ENCODE measurements at places on chromosomes 7 and 10. TPM values are rescaled to one million over a fixed set of nuclear protein-coding genes. Genes with fewer than 3 reads are reported as not detected.

GRCh38 chr7:45435846-45436245 lies 138.3 kb upstream of the ADCY1 start:
- no peak for DNase-seq
- H3K27ac ChIP-seq, result no peak overlapping the region
- H3K36me3 ChIP-seq, result no peaks in the 10 kb centered on the region
- no peaks in the 10 kb centered on the region for H3K4me1 ChIP-seq

DNA sequence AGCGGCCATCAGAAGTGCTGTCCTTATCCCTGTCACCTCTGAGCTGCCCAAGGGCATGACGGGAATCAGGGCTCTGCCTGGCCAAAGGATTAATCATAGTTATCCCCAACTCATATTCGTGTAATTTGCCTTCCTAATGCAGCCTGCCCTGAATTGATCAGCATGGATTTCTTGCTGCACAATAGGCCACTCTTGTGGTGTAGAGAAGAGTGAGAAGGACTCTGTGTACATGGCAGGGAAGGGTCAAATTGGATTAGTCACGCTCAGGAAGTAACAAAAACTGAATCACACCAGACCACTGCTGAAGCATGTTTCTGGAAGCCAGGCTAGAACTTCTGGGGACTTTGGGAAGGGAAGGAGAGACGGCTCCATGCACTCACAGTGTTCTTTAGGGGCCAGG lies 227.0 kb downstream of the BUB3 start:
- H3K4me3 ChIP-seq, result no peak overlapping the region
- H3K27ac ChIP-seq, result no peak overlapping the region
- DNase-seq, result no peak
- no peaks in the 10 kb centered on the region for H3K27me3 ChIP-seq
- H3K4me1 ChIP-seq, result no peaks in the 10 kb centered on the region
- no peaks in the 10 kb centered on the region for H3K36me3 ChIP-seq

Gene FBXL13
- 0.62 TPM for total RNA-seq

Gene STRIP2
- total RNA-seq, result 21.0 TPM

Gene IFIT5
- 6.5 TPM for total RNA-seq

Gene PDE6C
- not detected for total RNA-seq

GRCh38 chr10:116470071-116470470 lies 42.4 kb downstream of the PNLIPRP3 start:
- no peaks in the 10 kb centered on the region for H3K27me3 ChIP-seq
- DNase-seq, result no peak
- no peak overlapping the region for H3K27ac ChIP-seq
- no peaks in the 10 kb centered on the region for H3K36me3 ChIP-seq

- no peaks in the 10 kb centered on the region for H3K36me3 ChIP-seq
- no peak overlapping the region for H3K27ac ChIP-seq
- peaks cover 50% of the 10 kb centered on the region for H3K4me1 ChIP-seq
- no peaks in the 10 kb centered on the region for H3K27me3 ChIP-seq
These were observed 7.7 kb downstream of the AGBL3 start for GRCh38 chr7:134993877-134994456.

Gene EVX1
- not detected for total RNA-seq

- DNase-seq, result no peak
- H3K4me1 ChIP-seq, result peaks cover 27% of the 10 kb centered on the region
- H3K4me3 ChIP-seq, result peak overlapping the region; percentile 40
- H3K27ac ChIP-seq, result peak overlapping the region; percentile 91
These were observed 2.6 kb downstream of the PGAM1 start for GRCh38 chr10:97428572-97428981.

GRCh38 chr7:130926001-130926691 lies 192.1 kb upstream of the KLF14 start:
- no peak overlapping the region for H3K4me3 ChIP-seq
- H3K4me1 ChIP-seq, result peaks cover 77% of the 10 kb centered on the region
- no peaks in the 10 kb centered on the region for H3K27me3 ChIP-seq
- H3K36me3 ChIP-seq, result no peaks in the 10 kb centered on the region
- peak; percentile 65 for DNase-seq
- H3K27ac ChIP-seq, result no peak overlapping the region

Gene CAV2
- total RNA-seq, result not detected

DNA sequence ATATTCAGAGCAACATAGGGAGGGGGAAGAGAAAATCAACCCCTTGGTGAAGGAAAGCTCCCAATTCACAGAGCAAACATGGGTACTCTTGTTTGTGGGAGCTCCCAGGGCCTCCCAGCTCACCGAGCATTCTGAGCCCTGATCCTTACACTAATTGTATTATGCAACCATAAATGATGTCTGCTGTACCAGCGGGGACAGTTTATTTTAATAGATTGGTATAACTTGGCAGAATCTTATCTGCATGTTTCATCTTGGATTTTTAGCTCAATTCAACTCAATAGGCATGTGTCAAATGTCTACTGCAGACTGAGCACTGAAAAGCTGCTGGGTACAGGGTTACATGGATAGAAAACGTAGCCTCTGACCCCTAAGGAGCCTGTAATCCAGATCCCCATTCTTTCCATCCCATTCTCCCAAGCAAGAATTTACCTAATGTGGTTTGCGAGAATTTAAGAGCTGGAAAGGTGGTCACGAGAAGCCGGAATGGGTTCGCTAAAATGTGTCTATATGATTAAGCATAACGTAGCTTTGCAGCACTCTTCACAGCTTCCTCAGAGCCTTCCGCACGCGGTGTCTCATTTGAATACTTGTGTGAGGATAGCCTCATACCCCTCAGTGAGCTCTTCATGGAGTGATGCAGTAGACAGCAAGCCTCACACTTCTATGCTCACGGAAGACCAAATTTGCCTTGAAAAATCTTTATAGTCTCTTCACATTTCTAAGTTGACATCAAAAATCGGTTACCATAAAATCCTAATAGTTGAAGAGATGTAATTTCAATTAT lies 18.3 kb downstream of the EGFR start:
- H3K27ac ChIP-seq, result no peak overlapping the region
- H3K4me3 ChIP-seq, result no peak overlapping the region
- no peaks in the 10 kb centered on the region for H3K27me3 ChIP-seq
- no peaks in the 10 kb centered on the region for H3K36me3 ChIP-seq
- DNase-seq, result no peak
- H3K4me1 ChIP-seq, result no peaks in the 10 kb centered on the region

- no peak overlapping the region for H3K27ac ChIP-seq
- DNase-seq, result no peak
- no peaks in the 10 kb centered on the region for H3K4me1 ChIP-seq
- peaks cover 8% of the 10 kb centered on the region for H3K27me3 ChIP-seq
- H3K4me3 ChIP-seq, result no peak overlapping the region
These were observed 18.3 kb downstream of the CLCN1 start for GRCh38 chr7:143334244-143334643.

Gene ICA1
- total RNA-seq, result 0.46 TPM

GRCh38 chr7:29965030-29965429 lies 24.6 kb downstream of the SCRN1 start:
- H3K4me1 ChIP-seq, result no peaks in the 10 kb centered on the region
- no peak overlapping the region for H3K4me3 ChIP-seq
- H3K27ac ChIP-seq, result no peak overlapping the region
- no peaks in the 10 kb centered on the region for H3K36me3 ChIP-seq
- no peak for DNase-seq
- no peaks in the 10 kb centered on the region for H3K27me3 ChIP-seq

- H3K4me3 ChIP-seq, result no peak overlapping the region
- no peaks in the 10 kb centered on the region for H3K36me3 ChIP-seq
- no peaks in the 10 kb centered on the region for H3K27me3 ChIP-seq
These were observed 15.3 kb upstream of the MAPK8 start for GRCh38 chr10:48291190-48291589.

DNA sequence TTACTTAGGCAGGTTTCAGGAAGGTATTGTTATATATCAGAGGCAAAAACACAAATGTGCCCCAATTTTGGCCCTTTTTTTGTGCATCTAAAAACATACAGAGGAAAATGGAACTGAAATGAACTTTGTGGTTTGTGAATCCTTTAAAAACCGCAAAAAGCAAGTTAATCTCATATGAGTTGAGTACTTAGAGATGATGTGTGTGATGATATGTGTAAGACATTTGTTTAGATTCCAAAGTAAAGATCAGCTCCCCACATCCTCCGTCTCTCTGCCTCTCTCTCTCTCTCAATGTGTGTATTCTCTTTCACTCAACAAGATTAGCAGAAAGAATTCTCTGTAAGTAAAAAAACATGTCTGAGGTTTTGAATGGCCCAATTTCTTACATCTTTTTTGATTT lies 201.9 kb downstream of the MALRD1 start:
- DNase-seq, result no peak
- no peak overlapping the region for H3K4me3 ChIP-seq
- H3K36me3 ChIP-seq, result no peaks in the 10 kb centered on the region
- H3K4me1 ChIP-seq, result no peaks in the 10 kb centered on the region
- no peaks in the 10 kb centered on the region for H3K27me3 ChIP-seq
- H3K27ac ChIP-seq, result no peak overlapping the region

GRCh38 chr7:152137476-152138025 lies 112.1 kb downstream of the GALNT11 start:
- no peak for DNase-seq
- peaks cover 4% of the 10 kb centered on the region for H3K4me1 ChIP-seq
- peaks cover 22% of the 10 kb centered on the region for H3K36me3 ChIP-seq
- H3K4me3 ChIP-seq, result no peak overlapping the region
- H3K27me3 ChIP-seq, result no peaks in the 10 kb centered on the region

DNA sequence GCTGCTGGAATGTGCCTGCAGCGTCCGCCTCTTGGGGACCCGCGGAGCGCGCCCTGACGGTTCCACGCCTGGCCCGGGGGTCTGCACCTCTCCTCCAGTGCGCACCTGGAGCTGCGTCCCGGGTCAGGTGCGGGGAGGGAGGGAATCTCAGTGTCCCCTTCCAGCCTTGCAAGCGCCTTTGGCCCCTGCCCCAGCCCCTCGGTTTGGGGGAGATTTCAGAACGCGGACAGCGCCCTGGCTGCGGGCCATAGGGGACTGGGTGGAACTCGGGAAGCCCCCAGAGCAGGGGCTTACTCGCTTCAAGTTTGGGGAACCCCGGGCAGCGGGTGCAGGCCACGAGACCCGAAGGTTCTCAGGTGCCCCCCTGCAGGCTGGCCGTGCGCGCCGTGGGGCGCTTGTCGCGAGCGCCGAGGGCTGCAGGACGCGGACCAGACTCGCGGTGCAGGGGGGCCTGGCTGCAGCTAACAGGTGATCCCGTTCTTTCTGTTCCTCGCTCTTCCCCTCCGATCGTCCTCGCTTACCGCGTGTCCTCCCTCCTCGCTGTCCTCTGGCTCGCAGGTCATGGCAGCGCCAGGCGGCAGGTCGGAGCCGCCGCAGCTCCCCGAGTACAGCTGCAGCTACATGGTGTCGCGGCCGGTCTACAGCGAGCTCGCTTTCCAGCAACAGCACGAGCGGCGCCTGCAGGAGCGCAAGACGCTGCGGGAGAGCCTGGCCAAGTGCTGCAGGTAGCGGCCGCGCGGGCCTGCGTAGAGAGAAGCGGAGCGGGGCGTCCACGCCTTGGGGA lies 645 bp downstream of the SLC26A4 start:
- H3K27me3 ChIP-seq, result peaks cover 16% of the 10 kb centered on the region
- peak; percentile 47 for DNase-seq
- no peaks in the 10 kb centered on the region for H3K36me3 ChIP-seq
- H3K4me1 ChIP-seq, result peaks cover 21% of the 10 kb centered on the region
- no peak overlapping the region for H3K27ac ChIP-seq
- H3K4me3 ChIP-seq, result peak overlapping the region; percentile 17

Gene TWIST1
- 0.18 TPM for total RNA-seq

Gene ANXA8L1
- not detected for total RNA-seq

GRCh38 chr10:104581884-104582601 lies 59.0 kb upstream of the SORCS3 start:
- no peaks in the 10 kb centered on the region for H3K36me3 ChIP-seq
- no peak overlapping the region for H3K27ac ChIP-seq
- no peak for DNase-seq
- H3K4me1 ChIP-seq, result peaks cover 10% of the 10 kb centered on the region
- H3K27me3 ChIP-seq, result no peaks in the 10 kb centered on the region

GRCh38 chr7:137755846-137756651 lies 90.7 kb downstream of the DGKI start:
- no peaks in the 10 kb centered on the region for H3K27me3 ChIP-seq
- H3K4me3 ChIP-seq, result no peak overlapping the region
- H3K4me1 ChIP-seq, result no peaks in the 10 kb centered on the region
- no peak overlapping the region for H3K27ac ChIP-seq
- no peaks in the 10 kb centered on the region for H3K36me3 ChIP-seq

GRCh38 chr10:91974960-91975359 lies 51.4 kb downstream of the BTAF1 start:
- no peak for DNase-seq
- no peak overlapping the region for H3K4me3 ChIP-seq

Gene DENND2A
- total RNA-seq, result not detected

DNA sequence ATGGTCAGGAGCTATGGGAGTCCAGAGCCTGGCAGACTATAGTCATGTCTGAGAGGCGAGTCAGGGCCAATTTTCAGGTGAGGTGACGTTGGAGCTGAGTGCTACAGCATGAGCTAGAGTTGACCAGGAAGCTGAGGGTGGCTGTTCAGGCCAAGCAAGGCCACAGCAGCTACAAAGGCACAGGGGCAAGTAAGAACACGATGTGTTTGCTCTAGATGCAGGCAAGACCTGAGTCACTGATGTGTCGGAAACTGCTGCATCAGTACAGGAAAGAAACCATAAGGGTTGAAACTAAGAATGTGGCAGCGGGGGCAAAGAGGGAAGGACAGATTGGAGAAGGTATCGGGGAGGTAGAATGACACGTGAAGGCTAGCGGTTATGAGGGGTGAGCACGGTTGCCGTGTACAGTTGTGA lies 11.8 kb upstream of the RRP12 start:
- no peak for DNase-seq
- no peaks in the 10 kb centered on the region for H3K36me3 ChIP-seq
- H3K27me3 ChIP-seq, result no peaks in the 10 kb centered on the region
- peaks cover 27% of the 10 kb centered on the region for H3K4me1 ChIP-seq
- no peak overlapping the region for H3K27ac ChIP-seq

DNA sequence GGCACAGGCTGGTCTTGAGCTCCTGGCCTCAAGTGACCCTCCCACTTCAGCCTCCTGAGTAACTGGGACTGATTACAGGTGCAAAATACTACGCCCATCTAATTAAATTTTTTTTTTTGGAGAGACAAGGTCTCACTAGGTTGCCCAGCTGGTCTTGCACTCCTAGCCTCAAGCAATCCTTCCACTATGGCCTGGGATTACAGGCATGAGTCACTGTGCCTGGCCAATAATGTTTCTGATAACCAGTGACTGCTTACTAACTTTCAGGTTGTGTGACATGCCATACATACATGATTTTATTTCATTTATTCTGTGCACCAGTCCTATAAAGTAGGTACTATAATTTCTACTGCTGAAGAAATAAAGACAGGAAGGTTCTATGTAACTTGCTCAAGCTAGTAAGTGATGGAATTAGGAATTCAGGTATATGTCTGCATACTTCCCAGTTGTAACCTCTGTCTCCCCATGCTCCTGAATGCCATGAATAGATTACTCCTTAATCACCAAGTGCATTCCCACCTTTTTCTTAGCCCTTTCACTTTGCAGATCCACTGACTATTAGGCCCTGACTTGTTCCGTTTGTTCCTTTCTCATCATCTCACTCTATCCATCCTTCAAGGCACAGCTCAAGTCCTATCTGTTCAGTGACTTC lies 28.1 kb downstream of the MCU start:
- no peak overlapping the region for H3K27ac ChIP-seq
- no peaks in the 10 kb centered on the region for H3K36me3 ChIP-seq
- DNase-seq, result no peak
- H3K4me3 ChIP-seq, result no peak overlapping the region

DNA sequence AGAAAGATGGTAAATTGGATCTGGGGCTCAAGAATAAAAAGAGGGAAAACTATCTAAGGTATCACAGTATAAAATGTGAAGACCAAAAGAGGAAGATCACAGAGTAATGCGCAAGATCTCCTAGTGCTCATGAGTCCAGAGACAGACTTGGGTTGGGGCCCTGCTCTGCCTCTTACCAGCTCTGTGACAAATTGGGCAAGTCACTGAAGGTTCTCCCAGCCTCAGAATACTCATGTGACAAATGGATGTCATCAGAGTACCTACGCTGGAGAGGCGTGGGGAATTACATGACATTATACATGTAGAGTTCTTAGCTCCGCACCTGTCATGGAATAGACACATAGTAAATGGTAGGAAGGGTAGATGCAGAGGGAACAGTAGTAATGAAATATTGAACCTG lies 124.4 kb downstream of the DOCK4 start:
- H3K36me3 ChIP-seq, result no peaks in the 10 kb centered on the region
- H3K27me3 ChIP-seq, result no peaks in the 10 kb centered on the region
- no peak overlapping the region for H3K4me3 ChIP-seq

Data from CD8-positive, alpha-beta memory T cell (primary cell).